SHP77 treated with DMSO at 0.1 percent for 48 hours (cell line): ENCODE measurements at places on chromosomes 7 and 10.
A peak's percentile ranks its signal among the peaks of the same experiment; 100 is the strongest.

GRCh38 chr7:131173145-131173890, 154.4 kb upstream of the MKLN1 start:
- DNase-seq, result no peak

DNA sequence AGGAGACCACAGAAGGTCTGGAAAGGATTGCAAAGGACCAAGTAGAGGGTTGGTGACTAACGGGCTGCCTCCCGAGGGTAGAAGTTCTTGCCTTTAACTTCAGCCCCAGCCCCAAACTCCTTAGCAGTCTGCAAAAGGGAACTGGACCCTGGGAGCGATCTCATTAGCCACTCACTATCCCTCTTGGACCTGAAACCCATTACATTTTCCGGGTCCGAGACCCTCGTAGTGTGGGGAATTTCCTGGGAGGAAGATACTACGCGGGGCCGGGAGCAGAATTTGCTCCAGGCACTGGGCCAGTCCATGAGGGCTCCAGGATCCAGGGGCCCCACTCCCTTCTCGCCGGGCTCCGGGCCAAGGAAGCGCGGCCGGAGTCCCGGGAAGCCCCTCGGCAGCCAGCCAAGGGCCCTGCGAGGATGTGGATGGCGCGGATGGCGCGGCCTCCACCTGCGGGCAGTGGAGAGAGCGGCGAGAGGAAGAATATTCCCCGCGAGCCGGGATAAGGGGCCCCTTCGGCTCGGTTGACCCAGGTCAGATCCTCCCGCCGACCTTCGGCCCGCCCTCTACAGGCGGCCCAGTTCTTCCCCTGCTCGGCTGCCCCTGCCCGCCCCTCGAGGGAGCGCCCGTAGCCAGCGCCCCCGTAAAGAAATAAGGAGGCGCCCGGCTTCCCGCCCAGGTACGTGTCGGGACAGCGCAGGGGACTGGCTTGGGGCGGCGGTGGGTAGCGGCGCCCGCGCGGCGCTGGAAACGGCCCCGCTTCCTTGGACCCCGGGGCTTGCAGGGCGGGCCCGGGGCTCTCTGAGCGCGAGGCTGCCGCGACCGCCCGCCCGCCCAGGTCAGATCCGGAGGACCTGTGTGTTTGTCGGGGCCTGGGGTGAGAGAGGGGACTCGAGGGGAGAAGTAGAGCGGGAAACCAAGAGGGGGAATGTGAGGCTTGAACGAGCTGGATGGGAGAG, at the start of gene MYO3A:
Gene MYO3A (plus strand): TSS at position 577 of the 956 bp plus-strand sequence. CDS start 17,882 bp downstream, outside the sequence.
- no peak for DNase-seq

DNA sequence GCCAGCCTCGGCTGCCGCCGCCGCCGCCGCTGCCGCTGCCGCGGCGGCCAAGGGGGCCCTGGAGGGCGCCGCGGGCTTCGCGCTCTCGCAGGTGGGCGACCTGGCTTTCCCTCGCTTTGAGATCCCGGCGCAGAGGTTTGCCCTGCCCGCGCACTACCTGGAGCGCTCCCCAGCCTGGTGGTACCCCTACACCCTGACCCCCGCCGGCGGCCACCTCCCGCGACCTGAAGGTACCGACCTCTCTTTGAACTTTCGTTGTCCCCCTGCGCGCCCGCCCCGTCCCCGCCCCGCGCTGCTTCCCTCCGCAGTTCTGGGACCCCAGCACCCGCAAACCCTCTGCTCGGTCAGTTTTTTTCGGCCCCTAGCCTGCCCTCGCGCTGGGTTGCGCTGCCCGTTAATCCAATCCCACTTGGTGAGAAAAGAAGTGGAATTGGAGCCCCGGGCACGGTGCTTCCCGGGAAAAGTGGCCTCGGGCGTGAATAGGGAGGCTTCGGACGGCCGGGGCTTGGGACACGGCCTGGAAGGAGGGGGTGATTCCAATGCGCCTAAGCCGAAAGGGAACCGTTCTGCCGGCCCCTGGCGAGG, 543 bp downstream of the HMX3 start:
- no peak for DNase-seq

DNA sequence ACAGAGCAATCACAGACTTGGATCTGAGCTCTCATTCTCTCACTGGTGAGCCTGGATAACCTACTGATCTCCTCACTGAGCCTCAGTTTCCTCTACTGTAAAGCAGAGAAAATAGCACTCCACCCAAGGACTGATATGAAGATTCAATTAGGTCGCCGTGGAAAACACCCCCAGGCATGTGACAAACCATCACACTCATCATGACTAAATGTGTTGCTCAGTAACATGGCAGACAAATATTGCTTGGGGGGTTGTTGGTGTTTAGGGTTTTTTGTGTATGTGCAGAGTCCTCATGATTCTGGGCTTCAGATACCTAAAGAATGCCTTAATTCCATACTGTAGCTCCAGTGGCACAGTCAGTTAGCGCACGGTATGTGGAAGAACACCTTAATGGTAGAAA, 122.1 kb upstream of the TCF7L2 start:
- no peak for DNase-seq

DNA sequence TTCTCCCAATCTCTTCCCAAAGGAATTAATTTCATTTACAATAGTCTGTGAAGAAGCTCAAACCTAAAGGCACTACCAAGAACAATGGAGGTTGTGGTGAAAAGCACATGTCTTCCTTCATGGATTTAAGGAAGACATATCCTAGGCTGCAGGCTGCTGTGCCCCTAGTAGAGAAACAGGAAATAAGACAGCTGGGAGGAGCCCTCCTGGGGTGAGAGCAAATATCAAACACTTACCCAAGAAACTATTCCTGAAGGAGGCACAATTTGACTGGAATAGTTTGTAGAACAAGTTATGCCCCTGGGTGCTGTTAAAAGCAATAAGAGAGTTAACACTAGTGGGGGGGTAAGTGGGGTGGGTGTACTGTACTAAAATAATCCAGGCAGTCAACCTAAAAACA, 30.1 kb downstream of the PDZD8 start:
- no peak for DNase-seq

DNA sequence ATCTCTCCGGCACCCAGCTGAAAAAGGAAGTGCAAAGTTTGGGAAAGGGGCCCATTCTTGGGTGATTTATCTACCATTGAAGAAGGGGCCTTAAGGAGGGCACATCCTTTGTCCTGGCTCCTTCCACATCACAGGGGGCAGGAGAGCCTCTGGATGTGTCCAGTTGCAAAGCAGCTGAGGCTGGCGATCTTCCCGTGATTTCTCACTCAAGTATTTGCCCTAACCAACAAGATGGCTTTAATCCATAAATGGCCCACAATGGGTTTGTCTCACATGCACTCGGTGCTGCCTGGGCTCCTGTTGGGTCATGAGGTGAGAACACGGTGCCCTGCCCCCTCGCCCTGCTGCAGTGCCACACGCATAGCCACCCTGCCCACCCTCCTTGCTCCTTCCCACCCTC, 14.2 kb upstream of the FRMPD2 start:
- DNase-seq, result no peak

- DNase-seq, result no peak
These were observed 6.8 kb upstream of the AGR2 start for GRCh38 chr7:16811551-16811950.

GRCh38 chr10:24589265-24589664, 134.4 kb downstream of the ARHGAP21 start:
- DNase-seq, result no peak

GRCh38 chr10:5737352-5737751, 52.7 kb downstream of the TASOR2 start:
- no peak for DNase-seq

- DNase-seq, result peak; percentile 77
These were observed 61.6 kb downstream of the LHPP start for GRCh38 chr10:124522933-124523871.

- no peak for DNase-seq
These were observed 1227.5 kb upstream of the C7orf33 start for GRCh38 chr7:147363101-147363500.

GRCh38 chr7:119270644-119271043, 1002.3 kb upstream of the KCND2 start:
- DNase-seq, result no peak

- DNase-seq, result no peak
These were observed 140.5 kb downstream of the CAMK1D start for GRCh38 chr10:12489806-12490205.

DNA sequence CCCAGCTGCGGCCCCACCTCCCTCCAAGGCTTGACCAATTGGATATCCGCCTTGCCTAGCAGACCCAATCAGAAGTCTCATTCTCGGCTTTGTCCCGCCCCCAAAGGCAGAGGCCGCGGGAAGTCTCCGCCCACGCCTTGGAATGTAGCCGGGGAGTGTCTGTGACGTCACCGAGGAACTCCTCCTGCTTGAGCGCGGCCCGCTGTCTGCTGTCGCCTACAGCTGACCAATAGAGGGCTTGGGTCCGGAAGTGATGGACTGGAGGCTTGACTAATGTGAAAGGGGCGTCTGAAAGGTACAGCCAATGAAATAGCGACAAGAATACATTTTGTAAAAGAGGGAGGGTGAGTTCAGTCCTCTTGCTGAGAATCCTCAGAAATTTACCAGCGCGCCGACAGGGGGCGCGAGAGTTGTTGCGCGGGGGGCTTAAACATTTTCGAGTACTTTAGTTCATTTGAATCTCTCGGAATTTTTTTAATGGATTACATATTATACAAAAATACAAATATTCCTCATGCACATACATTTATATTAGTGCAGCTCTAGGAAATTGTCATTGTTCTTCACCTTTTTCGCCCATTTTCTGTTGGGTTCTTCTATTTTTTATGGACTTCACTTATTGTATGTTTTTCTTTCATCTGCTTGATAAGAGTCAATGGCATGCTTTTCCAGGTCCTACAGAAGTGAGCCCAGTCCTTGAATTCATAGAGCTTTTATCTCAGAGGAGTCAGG, 376 bp upstream of the CREB3L2 start:
- DNase-seq, result peak; percentile 99

GRCh38 chr10:97074256-97075145, 111.3 kb downstream of the SLIT1 start:
- DNase-seq, result no peak

- no peak for DNase-seq
These were observed 997.0 kb downstream of the GATA3 start for GRCh38 chr10:9051328-9051974.

- no peak for DNase-seq
These were observed 10.8 kb downstream of the ICA1 start for GRCh38 chr7:8251195-8251594.

- no peak for DNase-seq
These were observed 6.5 kb upstream of the OGA start for GRCh38 chr10:101824736-101825135.

GRCh38 chr7:108623220-108623619, 53.5 kb downstream of the DNAJB9 start:
- DNase-seq, result no peak

DNA sequence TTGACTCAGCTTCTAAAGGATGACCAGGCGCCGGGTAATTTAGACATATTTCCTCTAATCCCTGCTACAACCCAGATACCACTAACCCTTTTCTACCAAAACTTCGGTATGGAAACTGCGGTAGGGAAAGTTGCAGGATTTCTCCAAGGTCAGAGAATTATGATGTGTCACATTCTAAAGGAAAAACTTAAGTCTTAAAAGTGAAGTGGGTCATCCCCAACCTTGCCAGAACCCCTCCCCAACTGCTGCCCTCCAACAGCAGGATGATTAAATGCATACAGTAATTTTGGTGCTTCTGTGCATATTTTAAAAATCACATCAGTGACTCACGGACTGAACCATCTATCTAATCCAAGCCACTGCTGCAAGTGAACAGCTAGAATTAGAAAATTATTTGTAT, 52.7 kb downstream of the GRB10 start:
- DNase-seq, result no peak
